Mammary epithelial cell (primary cell): ENCODE measurements at places on chromosomes 1 and 21.
A peak's percentile ranks its signal among the peaks of the same experiment; 100 is the strongest.

DNA sequence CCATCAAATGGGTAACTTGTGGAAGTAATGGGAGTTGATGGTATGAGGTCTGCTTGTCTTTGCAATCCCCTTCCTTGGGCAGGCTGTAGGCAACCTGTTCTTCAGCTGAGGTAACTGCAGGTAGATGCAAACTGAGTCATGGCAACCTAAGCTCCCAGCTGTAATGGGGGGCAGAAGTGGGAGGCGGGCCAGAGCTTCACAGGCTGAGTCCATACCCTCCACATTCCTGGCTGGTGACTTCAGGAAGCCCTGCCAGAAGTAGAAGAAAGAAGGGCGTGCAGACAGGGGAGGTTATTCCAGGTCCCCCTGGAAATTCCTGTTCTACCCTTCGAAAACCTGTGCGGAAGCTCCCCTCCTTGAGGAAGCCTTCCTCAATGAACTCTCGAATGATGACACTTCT lies 44.9 kb downstream of the ARHGEF11 start:
- peak; percentile 37 for DNase-seq

- no peak for DNase-seq
Measured at GRCh38 chr1:107563441-107563840, 401.5 kb downstream of the VAV3 start.

- no peak for DNase-seq
Measured at GRCh38 chr1:109641078-109641740, 14.7 kb upstream of the GSTM4 start.

DNA sequence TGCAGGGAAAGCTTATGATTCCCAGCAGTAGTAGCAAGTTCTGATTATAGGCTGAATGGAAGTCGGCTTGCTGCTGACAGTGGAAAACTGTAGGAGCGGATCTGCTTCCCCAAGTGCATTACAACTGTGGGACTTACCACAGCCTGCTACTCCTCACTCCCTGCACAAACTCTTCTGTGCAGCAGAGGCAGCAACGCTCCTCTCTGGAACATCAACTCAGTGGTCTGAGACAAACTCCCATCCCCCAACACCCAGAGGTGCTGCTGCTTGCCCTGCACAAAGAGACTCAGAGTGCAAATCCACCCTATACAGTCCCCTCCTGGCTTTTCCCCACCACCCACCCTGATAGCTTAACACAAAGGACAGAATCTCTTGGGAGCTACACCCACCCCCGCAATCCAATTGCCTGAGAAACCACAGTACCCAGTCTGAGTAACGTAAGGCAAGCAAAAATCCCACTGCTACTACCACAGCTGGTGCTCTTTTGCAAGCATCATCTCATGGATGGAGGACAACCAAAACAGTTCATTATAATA lies 1455.2 kb downstream of the AMY1C start:
- DNase-seq, result no peak

DNA sequence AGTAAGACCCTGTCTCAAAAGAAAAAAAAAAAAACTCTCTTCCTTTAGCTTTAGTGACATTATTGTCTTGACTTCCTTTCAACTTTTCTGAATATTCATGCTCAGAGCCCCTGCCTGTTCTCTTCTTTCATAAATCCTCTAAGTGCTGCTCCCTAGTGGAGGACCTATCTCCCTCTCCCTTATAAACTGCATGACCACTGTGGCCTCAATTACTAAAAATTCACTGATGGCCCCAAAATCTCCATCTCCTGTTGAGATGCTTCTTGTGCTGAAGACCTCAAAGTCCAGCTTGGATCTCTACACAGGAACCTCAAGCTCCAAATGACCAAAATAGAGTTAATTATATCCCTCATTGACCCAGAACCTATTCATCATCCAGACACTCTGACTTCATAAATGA lies 7.8 kb downstream of the ITLN1 start:
- DNase-seq, result no peak

GRCh38 chr1:32877211-32878110 lies 6.7 kb upstream of the FNDC5 start:
- no peak for DNase-seq

DNA sequence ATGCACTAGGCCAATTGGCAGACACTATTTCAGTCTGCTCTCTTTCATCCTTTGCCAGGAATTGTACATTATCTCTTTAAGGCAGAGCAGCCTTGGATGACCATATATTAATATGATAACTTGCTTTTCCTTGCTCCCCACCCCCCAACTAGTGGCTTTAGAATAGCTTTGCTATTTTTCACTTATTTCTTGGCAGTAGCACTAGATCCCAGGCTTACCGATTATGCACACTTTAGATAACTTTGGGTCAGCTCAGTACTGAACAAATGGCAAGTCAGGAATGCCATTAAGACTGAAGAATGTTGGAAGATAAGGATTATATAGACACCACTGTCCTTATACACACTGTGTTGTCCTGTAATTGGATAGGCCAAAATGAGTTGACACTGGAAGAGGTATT lies 146.4 kb downstream of the FGGY start:
- DNase-seq, result no peak

DNA sequence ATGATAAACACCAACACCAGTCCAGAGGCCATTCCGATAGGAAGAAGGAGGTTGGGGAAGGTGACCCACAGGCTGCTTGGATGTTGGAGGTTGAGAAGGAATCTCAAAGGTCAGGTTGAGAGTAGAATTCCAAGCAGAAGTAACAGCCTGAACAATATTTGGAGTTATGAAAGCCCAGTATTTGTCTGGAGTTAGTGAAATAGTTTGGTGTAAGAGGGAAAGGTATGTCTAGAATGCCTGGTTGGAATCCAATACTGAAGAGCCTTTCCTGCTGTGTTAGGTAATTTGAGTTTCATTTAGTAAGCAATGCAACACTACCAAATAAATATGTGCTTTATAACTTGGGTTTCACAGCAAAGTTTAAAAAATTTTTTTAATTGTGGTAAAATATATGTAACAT lies 70.5 kb upstream of the MCOLN3 start:
- no peak for DNase-seq

- DNase-seq, result no peak
Measured at GRCh38 chr1:182527680-182528079, 61.4 kb downstream of the RNASEL start.

GRCh38 chr1:83641796-83642443 lies 357.0 kb downstream of the TTLL7 start:
- DNase-seq, result no peak

- peak; percentile 82 for DNase-seq
Measured at GRCh38 chr1:66315671-66316070, 218.3 kb upstream of the SGIP1 start.

GRCh38 chr1:225735252-225736149 lies 42.1 kb upstream of the SRP9 start:
- DNase-seq, result peak; percentile 97

- peak; percentile 31 for DNase-seq
Measured at GRCh38 chr1:184743062-184743756, 11.4 kb downstream of the EDEM3 start.

- DNase-seq, result no peak
Measured at GRCh38 chr1:36007741-36008140, 76.2 kb upstream of the TEKT2 start.

GRCh38 chr1:205068001-205068400 lies 16.3 kb downstream of the TMEM81 start:
- no peak for DNase-seq

DNA sequence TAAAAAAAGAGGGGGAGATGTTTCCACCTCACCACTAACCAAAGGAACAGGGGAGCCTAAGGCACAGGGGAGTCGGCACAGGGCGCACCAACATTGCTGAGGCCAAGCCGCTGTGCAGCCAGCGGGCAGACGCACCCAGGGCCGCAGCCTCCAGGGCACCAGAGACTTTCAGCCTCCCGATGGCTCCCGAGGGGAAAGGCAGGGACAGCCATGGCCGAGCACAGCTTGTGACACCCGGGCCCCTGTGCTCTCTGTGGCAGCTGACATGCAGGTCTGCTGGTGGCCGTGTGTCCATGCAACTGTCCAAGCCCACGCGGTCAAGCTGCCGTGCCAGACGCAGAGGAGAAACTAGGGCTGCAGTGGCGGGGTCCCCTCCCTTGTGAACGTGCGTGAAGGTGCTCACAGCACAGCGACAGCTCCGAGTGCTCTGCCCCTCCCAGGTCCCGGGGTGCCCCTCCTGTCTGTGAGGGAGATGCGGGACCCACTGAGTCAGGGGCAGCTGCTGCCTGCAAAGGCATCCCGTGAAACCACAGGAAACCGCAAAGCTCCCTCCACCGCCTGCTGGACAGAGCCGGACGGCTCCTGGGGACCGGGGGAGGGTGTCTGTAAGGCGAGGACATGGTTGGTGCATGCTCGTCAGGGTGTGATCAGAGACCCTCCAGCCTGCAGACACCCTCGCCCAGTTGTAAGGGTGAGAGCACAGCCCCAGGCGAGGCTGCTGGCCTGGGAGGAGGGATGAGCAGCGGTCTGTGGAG lies 2.5 kb downstream of the KRTAP10-11 start:
- DNase-seq, result no peak

DNA sequence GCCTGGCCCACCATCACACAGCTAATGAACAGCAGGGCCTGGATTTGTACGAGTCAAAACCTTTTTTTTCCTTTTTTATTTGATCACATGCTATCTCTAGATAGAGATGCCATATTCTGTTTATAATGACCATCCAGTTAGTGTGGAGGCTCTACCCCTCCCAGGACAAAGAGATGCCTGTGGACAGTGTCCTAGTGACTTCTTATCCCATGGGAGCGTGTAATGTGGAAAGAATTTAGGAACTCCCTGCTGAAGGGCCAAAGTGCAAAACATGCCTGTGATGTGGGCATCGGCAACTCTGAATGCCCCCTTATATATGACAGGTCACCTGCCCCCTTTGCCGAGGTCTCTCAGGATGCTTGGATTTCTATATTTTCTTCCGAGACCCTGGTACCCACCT lies 292.2 kb downstream of the RRAGC start:
- no peak for DNase-seq

DNA sequence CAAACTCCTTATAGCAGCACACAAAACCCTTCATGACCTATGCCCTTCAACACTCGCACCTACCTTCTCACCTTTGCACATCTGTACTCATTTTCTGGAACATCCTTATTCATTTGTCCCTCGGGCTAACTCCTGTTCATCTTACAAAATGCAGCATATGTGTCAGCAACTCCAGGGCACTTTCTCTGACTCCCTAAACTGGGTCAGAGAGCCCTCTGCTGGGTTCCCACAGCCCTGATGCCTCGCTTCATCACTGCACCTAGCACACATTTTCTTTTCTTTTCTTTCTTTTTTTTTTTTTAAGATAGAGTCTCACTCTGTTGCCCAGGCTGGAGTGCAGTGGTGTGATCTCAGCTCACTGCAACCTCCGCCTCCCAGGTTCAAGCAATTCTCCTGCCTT lies 54.0 kb downstream of the RAB3B start:
- DNase-seq, result no peak

DNA sequence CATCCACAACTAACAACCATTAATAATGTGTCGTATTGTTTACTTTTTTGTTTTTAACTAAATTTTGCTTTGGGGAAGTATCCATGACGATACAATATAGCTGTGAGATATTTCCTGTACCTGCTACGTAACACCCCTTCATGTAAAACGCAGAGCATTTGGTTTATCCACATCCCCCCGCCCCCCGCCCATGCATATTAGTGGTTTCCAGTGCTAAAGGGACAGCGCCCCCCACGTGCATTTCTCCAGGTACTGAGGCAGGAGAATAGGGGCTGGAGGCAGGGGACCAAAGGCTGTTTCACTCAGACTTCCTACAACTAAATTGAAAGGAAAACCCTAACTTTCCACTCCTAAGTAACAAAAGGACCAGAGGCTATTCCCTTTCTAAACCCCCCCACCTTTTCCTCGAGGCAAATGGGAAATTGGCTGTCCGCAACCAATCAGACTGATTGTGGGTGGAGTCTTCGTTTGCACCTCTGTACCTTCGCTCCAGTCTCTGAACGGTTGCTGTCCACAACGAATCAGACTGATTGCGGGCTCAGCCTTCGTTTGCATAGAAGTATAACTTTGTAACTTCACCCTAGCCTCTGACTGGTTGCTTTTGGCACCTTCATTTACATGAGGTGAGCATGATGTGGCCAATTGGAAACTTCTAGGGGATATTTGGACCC lies 12.2 kb upstream of the RIPK4 start:
- no peak for DNase-seq

DNA sequence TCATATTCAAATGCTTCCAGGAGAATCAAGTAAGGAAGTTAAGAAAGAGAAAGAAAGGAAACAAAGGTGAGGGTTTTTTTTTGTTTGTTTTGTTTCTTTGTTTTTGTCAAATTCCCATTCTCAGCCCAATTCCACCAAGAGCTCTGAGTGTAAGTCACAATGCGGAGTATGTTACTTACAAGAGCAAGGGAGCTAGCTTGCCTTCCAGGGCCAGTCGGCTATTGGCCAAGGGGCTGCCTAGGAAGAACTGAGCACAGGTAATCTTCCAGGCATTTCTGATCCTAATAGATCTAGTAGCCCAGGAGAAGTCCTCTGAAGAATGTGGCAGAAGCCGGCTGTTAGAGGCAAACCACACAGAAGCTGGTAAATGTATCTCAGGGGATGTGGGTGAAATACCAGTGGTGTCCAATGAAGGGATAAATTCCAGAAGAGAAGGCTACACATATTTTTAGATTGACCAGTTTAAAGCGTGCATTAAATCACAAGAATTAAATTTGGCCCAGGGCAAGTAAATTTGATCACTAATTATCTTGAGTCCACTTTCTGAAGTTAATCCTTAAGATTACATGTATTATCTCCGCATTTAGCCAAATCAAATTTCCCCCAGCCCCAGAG lies 239.6 kb upstream of the ADAMTS5 start:
- DNase-seq, result no peak

DNA sequence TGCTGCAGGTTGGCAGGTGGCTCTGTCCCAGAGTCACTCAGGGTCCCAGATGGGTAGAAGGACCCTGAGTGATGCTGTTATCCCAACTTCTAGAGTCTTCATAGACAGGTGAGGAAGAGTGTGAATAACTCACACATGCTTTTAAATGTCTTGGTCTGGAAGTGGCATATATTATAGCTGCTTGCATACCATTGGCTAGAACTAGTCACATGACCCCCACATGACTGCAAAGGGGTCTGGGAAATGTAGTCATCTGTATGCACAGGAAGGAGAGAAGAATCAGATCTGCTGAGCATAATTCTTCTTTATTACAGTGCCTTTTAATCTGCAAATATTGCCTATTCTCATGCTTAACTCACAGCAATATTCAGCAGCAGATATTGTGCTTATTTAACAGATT lies 28.2 kb upstream of the KLHDC7A start:
- no peak for DNase-seq

DNA sequence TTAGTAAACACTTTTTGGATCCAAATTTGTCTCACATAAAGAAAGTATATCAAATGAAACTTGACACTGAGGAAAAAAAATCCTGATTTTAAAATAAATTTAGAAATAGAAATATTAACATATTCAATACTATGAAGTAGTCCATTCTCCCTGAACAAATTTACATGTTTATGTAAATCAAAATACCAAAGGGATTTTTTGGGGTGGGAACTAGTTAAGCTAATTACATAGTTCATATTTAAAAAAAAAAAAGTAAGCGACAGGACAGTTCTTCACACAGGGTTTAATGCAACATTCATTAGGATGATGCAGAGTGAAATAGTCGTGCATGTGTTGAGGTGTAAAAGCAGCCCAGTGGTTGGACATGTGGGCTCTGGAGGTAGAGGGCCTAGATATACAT lies 433.5 kb upstream of the B3GALT2 start:
- no peak for DNase-seq
